ENCODE measurements at places on chromosomes 16 and 17.

- DNase-seq = no peak
Measured at GRCh38 chr16:56334761-56335160, 90.6 kb downstream of the AMFR start.

DNA sequence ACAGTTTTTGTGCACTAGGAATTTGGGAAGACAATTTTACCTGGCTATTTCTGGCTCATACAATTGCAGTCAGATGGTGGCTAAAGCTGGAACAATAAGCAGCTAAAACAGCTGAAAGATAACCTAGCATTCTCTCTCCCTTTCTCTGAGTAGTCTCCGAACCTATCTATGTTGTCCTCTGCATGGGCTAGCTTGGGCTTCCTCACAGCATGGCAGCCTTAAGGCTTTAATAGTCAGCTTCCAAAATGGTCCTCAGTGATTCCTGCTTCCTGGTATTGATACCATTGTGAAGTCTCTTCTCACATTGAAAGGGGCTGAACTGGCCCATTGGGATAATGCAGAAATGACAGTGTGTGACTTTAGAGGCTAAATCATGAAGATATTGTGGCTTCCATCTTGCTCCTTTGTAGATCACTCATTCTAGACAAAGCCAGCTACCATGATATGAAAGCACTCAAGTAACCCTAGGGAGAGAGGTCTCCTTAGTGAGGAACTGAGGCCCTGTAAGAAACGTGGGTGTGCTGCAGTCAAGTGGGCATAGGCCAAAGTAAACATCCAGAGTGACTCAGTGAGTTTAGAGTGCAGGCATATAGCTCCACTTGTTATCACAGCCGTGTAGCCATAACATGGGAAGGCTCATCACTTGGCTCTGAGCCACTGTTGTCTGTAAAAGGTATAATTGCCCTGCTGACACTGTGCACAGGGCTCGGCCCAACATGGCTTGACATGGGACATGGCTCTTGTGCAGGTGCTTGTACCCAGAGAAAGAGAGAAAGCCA, 5.5 kb upstream of the VKORC1 start:
- peak; percentile 67 for DNase-seq

- DNase-seq = no peak
Measured at GRCh38 chr16:88702371-88703210, 3.6 kb downstream of the RNF166 start.

- no peak for DNase-seq
Measured at GRCh38 chr17:39678340-39679116, 9.3 kb downstream of the PGAP3 start.

DNA sequence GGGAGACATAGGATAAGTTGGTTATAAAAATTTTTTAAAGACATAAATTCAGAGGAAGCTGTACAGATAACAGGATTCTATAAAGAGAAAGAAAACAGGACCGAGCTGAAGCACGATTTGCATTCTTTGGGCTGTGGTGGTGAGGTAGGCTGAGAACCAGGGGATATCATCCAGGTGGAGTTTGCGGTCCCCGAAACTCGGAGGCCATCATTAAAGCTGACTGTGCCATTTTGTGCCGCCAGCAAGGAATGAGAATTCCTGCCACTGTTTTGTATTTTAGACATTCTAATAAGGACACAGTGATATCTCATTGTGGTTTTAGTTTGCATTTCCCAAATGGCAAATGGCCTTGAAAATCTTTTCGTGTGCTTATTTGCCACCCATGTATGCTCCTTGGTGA, 197.9 kb downstream of the IRF8 start:
- DNase-seq = no peak

- DNase-seq = no peak
Measured at GRCh38 chr17:46815474-46816353, 2.8 kb downstream of the WNT3 start.

- DNase-seq = peak; percentile 4
Measured at GRCh38 chr16:10895053-10895946, 18.3 kb downstream of the CIITA start.

DNA sequence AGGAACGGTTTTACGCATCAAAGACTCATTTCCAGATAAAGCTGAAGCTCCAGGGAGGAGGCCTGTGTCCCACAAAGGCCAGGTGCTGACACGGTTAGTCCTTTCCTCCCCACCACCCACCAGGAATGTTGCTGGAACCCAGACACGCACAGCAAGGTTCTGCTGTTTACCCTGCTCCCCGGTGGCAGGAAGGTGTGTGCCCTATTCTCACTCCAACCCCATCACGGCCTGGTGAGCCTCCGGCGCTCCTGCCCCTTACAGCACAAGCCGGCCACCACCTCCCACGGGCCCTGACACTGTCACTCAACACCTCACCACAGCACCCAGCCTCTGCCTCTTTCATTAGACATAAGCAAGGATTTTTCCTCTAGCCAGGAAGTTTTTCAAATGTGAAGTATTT, 47.8 kb downstream of the ANKRD11 start:
- DNase-seq = no peak

DNA sequence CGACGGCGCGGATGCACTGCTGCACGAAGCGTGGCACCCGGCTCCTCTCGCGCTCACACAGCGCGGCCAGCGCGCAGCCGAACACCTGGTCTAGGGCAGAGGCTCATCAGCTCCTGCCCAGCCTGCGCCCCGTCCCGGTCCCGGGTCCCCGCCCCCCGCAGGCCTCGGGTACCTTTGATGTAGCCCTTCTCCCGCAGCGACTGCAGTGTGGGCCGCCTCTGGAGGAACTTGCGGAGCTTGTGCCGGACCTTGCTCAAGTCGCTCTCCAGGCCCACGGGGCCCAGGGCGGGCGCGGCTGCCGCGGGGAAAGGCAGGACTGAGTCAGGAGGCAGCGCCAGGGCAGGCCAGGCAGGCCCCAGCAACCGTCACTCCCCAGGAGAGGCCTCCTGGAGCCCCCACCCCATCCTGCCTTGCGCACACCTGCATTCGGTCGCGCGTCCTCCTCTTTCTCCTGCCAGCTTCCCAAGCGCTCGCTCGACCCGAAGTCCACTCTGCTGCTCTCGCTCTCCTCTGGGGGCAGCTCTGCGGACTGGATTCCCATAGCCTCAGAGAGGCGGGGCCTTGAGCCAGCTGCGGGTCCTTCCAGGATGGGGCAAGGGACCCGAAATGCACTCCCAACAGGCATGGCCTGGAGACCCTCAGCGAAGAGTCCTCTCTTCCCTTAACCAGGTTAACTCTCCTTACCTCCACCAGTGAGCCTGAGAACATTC, 36.0 kb downstream of the ARHGAP27 start:
- DNase-seq = no peak

GRCh38 chr17:61477204-61477834, 25.1 kb downstream of the TBX4 start:
- DNase-seq = no peak

GRCh38 chr17:77620282-77620681, 338.2 kb upstream of the TNRC6C start:
- no peak for DNase-seq

GRCh38 chr16:11624205-11624604, 37.5 kb upstream of the LITAF start:
- no peak for DNase-seq

- no peak for DNase-seq
Measured at GRCh38 chr16:9351440-9351839, 260.0 kb downstream of the HAPSTR1 start.

GRCh38 chr16:86959091-86959651, 358.0 kb downstream of the C16orf95 start:
- no peak for DNase-seq

GRCh38 chr17:42132941-42133340, 10.3 kb downstream of the HSPB9 start:
- peak; percentile 31 for DNase-seq

DNA sequence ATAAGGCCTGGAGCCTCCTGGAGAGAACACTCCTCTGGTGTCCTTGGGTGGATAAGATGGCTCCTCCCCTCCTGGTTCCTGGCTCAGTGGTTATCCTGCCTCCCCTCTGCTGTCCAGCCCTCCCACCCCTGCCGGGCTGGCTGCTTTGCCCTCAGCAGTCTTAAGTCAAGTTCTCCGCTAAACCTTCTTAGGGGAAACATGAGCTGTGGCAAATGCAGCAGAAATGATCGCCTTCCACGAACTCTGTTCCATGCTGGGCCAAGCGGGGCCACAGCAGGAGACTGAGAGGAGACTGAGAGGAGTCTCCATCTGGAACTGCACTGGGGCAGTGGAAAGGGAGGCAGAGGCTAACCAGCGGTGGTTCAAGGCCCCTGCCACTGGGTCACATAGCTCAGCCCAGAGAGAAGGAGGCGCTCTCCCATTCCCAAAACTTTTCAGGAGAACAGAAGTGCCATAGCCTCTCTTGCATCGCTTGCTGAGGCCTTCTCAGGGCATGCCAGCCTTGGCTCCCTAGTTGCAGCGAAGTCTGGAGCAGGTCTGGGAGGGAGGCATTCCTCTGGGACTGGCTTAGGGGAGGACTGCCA, 26.9 kb downstream of the TNS4 start:
- DNase-seq = no peak

- no peak for DNase-seq
Measured at GRCh38 chr16:54280751-54281150, 5.8 kb downstream of the IRX3 start.

DNA sequence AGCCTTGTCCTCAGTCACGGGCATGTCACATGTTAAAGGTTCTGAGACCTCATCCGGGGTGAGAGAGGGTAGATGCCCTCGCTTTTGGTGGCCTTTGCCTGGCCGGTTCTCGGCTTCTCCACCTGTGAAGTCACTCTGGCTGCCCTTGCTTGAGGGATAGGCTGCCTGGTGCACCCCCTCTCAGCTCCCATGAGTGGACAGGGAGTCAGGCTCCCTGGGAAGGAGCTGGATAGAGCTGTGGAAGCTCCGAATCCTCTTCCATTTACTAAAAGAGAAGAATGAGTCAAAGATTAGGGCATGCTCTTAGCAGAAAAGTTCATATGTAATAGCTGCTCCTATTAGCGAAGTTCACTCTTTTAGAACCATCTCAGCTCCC, 142.0 kb downstream of the IRX3 start:
- DNase-seq = no peak

DNA sequence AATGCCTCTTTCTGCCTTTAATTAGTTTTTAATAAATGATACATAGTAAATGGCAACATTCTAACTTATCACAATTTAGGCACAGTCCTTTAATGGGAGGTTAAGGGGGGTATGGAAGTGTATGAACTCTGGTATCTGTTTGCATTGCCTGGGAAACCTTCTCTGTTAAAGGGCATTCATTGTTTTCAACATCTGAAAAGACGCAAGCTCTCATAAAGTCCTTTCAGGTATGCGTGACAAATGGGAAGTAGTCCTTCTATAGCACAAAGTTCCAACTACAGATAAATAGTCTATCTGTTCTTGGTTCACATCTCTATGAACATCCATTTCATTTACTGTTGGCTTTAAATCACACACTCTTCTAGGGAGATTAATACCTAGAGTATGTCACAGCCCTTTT, 298.0 kb upstream of the PMFBP1 start:
- no peak for DNase-seq

GRCh38 chr17:77824780-77825280, 133.7 kb upstream of the TNRC6C start:
- DNase-seq = no peak

- DNase-seq = no peak
Measured at GRCh38 chr17:75352079-75352569, 53.4 kb downstream of the GRB2 start.

- no peak for DNase-seq
Measured at GRCh38 chr17:75759457-75759856, 5.5 kb downstream of the GALK1 start.

DNA sequence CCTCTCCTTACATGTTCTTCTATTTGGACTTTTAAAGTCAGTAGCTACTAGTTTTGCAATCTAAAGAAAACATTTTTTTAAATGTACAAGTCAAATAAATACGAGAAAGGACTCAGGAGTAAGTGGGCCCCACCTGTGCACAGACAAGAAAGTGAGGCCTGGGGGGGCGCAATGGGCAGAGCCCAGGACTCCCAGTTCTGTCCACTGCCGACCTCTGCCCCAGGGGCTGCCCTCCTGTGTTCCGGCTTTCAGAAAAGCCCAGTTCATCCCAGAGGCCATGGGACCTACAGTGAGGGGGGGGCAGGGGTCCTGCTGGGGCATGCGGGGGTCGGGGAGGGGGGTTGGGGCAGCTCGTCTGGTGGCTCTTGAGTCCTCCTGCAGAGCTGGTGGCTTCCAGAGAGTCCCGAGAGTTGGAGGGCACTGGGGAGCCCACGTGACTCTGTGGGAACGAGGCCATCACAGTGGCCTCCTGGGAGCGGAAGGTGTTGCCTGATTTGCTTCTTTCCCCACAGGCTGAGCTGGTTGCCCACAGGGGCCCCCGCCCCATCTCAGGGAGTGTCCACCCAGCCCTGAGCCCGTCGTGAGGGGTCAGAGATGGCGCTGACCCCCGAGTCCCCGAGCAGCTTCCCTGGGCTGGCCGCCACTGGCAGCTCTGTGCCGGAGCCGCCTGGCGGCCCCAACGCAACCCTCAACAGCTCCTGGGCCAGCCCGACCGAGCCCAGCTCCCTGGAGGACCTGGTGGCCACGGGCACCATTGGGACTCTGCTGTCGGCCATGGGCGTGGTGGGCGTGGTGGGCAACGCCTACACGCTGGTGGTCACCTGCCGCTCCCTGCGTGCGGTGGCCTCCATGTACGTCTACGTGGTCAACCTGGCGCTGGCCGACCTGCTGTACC, 2.4 kb downstream of the UTS2R start:
- DNase-seq = no peak

GRCh38 chr17:32100971-32101631, 41.2 kb upstream of the RHOT1 start:
- no peak for DNase-seq

DNA sequence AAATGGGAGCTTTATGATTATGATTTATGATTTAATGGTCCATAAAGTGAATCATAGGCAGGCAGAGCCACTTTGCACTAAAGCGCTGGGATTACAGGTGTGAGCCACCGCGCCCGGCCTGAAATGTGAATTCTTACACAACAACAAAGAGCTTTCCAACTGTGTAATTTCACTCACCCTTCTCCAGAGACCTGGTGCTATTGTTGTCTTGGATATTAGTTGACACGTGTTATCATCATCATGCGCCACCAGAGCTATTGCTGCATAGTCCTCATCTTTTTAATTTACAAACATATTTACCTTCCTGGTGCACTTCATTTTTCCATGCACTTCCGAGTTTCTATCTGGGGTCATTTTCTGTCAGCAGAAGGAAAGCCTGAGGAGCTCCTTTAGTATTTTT, 4.8 kb upstream of the UTS2R start:
- no peak for DNase-seq

GRCh38 chr16:67429799-67430503, 970 bp upstream of the HSD11B2 start:
- DNase-seq = no peak

GRCh38 chr17:62611292-62611691, 16.2 kb upstream of the MRC2 start:
- DNase-seq = no peak
